ENCODE measurements at places on chromosomes 2 and 18.

DNA sequence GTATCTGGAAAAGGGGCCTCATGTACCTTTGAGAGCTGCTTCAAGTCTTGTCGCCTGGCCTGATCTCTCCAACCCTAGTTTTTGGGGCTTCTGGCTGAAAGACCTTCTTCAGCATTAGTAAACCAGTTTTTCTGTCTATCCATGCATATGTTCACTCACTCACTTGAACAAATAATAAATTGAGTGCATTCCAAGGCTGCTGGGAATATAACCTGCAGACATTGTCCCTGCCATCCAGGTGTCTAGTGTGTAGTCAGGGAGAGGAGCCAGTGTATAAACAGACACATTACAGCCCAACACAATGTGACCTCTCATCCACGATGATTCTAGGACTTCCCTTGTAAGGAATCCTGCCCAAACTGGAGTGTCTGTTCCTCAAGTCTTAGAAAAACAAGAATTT, 262.1 kb downstream of the PRKCE start:
- DNase-seq = no peak

GRCh38 chr2:6639929-6640620, 225.6 kb downstream of the CMPK2 start:
- no peak for DNase-seq

GRCh38 chr2:142130111-142131009, 456 bp downstream of the LRP1B start:
- no peak for DNase-seq

DNA sequence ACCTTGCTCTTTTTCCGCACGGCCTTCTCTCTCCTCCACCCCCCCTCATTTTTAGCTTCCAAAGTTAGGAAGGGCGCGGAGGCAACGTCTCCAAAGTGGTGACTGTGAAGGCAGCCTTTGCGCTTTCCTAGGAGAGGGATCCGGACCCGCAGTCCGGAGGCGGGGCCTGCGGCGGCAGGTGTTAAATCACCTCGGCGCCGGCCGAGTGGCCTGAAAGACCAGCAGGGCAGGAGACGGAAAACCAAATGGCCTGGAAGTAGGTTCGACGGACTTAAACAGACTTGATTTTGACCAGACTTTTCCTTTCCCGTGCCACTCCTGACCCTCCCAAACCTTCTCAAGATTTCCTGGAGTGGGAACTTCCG, 615 bp downstream of the GORASP2 start:
- DNase-seq = peak; percentile 15

DNA sequence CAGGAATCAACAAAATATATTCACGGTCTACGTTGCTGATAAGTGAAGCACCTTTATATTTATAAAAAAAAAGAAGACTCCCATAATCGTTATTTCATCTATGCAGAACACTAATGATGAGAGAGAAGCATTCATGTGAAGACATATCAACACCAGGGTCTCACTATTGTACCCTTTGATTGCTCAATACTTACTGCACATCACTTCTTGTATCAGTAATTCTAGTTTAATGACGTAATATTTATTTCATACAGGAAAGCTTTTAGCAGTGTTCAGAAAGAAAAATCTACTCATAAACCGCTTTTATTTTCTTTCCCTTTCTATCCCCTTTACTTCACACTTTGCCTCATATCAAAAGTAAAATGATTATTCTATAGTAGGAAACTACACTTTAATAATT, 30.7 kb downstream of the CCDC141 start:
- DNase-seq = no peak
